ENCODE measurements at places on chromosomes 13 and 19.

- DNase-seq: no peak
Observed at GRCh38 chr13:23960566-23961156, 63.4 kb upstream of the C1QTNF9B start.

DNA sequence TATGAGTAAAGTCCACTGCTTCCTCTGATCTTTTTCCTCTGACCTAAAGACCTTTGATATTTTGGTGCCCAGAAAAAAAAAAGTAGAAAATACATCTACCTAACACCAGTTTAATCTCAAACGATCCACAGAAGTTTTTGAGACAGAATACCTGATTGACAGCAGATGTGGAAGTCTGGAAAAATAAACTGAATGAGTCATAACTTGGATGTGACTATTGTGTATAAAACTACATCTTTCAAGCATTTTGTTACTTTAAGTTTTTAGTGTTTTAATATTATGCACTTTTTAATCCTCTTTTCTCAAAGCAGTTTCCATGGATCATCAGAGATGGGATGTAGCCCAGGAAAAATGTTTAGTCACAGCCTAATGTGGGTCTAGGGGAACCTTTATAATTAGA is 216.1 kb downstream of the SLITRK1 start:
- no peak for DNase-seq

DNA sequence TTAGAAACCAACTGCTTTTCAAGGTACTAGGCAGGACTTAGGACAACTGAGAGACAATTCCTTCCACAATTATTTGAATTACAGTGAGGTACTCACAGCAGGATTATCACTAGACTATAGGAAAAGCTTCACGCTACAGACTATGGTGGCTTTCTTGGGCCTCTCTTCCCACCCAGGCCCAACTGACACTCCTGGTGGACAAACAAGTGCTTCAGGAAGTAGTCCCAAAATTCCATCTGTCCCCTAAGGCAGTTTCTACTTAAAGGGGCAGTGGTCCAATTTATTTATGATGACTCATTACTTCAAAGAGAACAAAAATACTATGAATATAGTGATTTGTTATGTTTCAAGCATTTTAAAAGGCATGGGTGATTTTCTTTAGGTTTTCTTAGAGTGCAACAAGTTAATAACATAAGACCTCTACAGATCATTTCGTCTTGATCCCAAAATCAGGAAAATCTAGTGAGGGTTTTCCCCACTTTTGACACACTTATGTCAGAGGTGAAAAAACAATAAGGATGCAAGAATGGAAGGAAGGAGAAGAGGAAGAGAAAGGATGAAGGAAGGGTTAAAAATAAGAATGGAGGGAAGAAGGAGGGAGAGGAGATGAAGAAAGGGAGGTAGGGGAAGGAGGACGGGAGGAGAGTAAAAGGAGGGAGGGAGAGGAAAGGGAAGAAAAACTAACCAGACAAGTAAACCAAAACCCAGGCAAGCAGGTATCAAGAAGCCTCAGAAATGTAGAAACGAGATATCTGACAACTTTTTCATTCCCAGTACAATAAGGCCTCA is 100.7 kb downstream of the SERP2 start:
- no peak for DNase-seq

- DNase-seq: no peak
Observed at GRCh38 chr13:22144806-22145205, 473.9 kb downstream of the FGF9 start.

DNA sequence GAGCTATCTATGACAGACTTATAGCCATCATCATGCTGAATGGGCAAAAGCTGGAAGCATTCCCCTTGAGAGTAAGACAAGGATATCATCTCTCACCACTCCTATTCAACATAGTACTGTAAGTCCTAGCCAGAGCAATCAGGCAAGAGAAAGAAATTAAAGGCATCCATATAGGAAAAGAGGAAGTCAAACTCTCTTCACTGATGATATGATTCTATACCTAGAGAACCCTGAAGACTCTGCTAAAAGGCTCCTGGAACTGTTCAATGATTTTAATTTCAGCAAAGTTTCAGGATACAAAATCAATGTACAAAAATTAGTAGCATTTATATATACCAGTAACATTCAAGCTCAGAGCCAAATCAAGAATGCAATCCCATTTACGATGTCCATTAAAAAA is 21.7 kb upstream of the C1QTNF9B start:
- DNase-seq: no peak

DNA sequence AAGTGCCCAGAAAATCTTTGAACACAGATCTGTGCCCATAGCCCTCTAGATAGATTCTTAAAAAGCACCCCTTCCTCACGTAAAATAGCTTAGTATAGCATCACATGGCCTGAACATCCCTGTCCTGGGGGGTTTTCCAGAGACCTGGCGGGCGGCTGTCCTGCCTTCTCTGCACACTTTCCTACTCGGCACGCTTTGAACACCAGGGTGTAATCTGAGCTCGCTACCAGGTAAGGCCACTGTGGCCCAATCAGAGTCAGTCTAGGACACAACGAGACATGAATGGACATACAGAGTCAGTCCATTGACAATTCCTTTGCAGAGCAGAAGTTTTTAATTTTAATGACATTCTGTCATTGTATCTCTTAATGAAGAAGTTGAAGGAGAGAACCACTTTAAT is 8.1 kb downstream of the CYP2A13 start:
- DNase-seq: no peak

- no peak for DNase-seq
Observed at GRCh38 chr19:44960906-44961728, 5.9 kb downstream of the CLPTM1 start.

GRCh38 chr13:99375738-99376080 is 68.5 kb upstream of the GPR183 start:
- DNase-seq: no peak

GRCh38 chr19:996051-996838 is 4.0 kb upstream of the GRIN3B start:
- peak; percentile 37 for DNase-seq

DNA sequence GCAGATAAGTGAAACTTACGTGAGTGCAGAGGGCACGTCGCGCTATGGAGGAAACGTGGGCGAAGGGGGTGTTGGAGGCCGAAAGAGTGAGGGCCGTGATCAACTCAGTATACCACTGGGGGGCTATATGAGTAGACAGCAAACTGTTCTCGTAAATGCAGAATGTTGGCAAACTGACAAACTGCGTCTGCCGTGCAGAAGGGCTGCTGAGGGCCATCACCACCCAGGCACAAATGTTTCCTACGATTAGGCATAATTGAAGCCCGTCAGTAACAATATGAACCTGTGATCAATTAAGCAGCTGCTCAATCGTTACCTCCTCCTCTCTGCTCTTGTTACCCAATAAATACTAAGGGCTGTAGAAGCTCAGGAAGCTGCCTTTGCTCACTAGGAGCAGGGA is 17.3 kb upstream of the MADCAM1 start:
- no peak for DNase-seq

- DNase-seq: no peak
Observed at GRCh38 chr13:79612604-79613003, 131.6 kb downstream of the NDFIP2 start.

GRCh38 chr19:42411581-42412178 is 15.5 kb downstream of the LIPE start:
- DNase-seq: no peak

- DNase-seq: no peak
Observed at GRCh38 chr13:28496188-28496564, 1.2 kb upstream of the FLT1 start.

GRCh38 chr13:23619068-23619855 is 49.0 kb downstream of the TNFRSF19 start:
- no peak for DNase-seq

- DNase-seq: no peak
Observed at GRCh38 chr19:1558552-1558951, 9.6 kb downstream of the MEX3D start.

Data from activated CD8-positive, alpha-beta memory T cell treated with anti-CD3 and anti-CD28 coated beads for 1 hour (primary cell).